ENCODE measurements at places on chromosomes 12 and 14.

DNA sequence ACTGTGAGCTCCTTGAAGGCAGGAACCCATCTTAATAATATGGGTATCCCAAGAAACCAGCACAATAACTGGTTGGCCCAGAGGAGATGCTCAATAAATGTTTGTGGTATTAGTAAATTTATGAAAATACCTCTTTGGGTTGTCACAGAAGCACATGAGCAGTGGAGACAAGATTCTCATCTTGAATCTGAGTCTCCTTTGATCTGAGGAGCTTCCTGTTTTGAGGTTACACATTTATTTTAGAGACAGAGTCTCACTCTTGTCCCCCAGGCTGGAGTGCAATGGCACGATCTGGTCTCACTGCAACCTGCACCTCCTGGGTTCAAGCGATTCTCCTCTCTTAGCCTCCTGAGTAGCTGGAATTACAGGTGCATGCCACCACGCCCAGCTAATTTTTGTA lies 247.4 kb downstream of the NRXN3 start:
- no peak for DNase-seq

DNA sequence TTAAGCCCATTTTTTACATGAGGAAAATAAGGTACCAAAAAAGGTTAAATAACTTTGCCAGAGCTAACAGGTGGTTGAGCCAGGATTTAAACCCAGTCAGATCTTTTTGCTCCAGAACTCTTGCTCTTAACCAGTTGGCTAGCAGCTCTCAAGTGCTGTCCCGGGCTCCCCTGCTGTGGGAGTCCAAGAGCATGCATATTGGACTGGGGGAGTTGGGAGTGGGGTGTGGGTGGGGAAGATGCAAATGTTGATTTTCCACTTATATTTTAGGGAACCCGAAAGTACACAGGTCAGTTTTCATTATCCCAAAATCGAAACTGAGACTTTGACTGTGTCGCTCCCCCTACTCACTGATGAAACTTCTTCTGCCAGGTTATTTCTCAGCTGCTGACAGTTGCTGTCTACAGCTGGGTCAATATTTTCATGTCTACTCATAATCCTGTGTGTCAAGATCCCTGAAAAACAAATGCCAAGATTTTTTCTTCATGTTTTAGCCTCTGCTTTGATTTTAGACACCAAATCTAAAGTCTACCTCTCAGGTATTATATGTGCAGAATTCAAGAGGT lies 172.3 kb upstream of the TMPO start:
- DNase-seq, result no peak

- DNase-seq, result no peak
Observed at GRCh38 chr12:66066137-66066928, 64.2 kb downstream of the LLPH start.

- DNase-seq, result no peak
Observed at GRCh38 chr14:24418492-24418873, 11.0 kb downstream of the CBLN3 start.

DNA sequence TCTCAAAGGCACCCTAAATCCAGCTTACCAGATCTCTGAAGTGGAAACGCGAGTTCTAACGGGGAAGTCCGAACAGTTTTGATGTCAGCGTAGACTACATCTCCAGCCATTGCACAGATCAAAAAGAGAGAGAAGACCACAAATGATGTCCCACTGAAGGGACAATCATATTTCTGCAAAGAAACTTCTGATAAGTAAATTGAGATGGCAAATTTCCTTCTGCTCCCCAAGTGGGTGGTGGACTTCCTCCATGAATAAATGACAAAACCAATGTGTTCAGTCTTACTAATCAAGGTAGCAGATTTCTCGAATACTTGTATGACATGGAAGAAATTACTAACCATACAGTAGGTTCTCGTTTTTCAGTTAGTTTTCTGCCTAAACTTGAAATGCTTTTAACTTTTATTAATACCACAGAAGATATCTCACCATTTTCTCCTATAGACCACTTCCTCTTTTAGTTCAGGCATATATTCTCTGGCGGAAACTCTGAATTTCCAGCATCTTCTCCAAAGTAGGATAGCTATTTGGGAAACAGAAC lies at the start of gene CLECL1:
Gene CLECL1 (minus strand): TSS at position 177 of the 541 bp plus-strand sequence.
- no peak for DNase-seq

DNA sequence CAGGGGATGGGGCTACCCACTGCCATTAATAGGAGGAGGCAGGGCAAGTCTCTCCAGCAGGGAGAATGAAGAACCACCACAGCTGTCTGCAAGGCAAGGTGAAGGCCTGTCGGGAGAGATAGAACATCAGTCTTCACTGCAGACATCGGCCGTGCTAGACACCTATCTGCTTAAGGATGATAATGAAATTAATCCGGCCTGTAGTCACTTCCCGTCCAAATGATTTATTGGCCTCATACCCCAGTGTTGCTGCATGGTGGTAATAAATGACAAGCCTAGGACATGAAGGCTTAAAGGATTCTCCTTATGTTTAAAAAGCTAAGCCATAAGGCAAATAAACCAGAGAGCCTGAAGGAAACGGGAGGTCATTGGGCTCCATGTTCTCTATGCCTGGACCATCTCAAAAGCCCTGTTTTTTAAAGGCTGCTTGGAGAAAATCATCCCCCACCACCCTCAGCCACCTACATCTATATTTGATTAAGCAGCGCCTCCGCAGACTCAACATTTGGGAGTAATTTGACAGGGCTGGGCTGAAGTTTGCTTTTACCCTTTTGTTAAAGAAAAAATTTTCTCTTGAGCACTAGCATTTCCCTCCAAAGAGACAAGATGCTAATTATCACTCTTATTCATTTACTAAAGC lies 137.7 kb downstream of the PLXNC1 start:
- no peak for DNase-seq

DNA sequence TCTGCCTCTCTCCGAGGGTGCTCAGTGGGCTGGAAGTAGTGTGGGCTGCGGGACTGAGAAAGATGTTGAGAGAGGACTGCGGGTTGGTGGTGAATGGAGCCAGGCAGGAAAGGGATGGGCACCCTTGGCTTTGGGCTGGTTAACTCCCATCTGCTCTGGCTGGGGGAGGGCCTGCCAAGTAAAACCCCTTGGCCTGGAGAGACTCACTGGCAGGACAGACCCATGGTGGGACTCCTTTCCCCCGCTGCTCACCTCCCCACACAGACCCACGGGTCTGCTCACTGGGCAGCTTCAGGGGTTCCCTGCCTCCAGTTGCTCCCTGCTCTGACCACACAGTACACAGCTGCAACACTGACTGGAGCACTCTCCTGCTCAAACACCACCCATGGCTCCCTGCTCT lies 54.1 kb downstream of the KRT80 start:
- no peak for DNase-seq

GRCh38 chr12:89179983-89180382 lies 172.3 kb downstream of the DUSP6 start:
- no peak for DNase-seq

DNA sequence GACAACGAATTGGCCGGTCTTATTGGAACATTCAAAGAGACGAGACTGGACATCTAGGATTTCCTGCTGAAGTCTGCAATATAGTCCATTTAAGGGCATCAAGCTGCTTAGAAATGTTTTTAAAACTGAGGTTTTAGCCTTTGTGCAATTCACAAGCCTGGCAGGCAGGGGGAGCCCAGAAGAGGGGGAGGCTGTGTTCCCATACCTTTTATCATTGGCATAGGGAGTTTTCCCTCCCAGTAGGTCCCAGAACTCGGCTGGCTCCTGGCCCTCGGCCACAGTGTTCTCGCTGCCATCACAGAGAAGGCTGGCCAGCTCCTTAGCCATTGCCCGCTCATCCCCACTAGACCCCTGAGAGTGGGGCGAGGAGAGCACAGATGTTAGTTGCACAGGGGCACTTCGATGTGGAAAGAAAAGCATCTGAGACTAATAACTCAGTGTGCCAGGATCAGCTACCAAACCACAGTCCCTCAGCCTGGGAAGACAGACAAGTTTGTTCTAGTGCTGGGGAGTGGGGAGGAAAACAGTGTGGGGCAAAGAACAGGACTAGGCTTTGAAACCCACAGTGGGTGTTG lies 15.1 kb downstream of the AVIL start:
- DNase-seq, result no peak

DNA sequence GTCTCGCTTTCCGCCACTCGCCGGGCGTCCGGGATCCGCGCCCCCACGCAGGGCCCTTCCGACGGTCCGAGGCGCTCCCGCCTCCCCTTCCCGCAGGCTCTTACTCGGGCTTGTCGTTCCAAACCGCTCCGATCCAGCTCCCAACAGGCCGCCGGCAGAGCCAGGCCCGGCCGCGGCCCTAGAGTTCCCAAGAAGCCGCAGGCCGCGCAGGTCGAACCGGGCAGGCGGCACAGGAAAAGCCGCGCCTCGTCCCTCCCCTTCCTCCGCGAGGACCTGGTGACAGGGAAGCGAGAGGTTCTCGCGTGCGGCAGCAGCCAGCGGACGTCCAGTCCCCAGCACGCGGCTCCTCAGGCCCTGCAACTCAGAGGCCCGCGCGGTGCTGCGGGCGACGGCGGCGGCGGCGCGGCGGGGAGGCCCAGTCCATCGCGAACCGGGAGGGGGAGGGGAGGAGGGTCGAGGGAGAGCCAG lies 272 bp downstream of the HECTD1 start:
- DNase-seq, result no peak

- DNase-seq, result no peak
Observed at GRCh38 chr12:2324387-2324786, 271.6 kb downstream of the CACNA1C start.

DNA sequence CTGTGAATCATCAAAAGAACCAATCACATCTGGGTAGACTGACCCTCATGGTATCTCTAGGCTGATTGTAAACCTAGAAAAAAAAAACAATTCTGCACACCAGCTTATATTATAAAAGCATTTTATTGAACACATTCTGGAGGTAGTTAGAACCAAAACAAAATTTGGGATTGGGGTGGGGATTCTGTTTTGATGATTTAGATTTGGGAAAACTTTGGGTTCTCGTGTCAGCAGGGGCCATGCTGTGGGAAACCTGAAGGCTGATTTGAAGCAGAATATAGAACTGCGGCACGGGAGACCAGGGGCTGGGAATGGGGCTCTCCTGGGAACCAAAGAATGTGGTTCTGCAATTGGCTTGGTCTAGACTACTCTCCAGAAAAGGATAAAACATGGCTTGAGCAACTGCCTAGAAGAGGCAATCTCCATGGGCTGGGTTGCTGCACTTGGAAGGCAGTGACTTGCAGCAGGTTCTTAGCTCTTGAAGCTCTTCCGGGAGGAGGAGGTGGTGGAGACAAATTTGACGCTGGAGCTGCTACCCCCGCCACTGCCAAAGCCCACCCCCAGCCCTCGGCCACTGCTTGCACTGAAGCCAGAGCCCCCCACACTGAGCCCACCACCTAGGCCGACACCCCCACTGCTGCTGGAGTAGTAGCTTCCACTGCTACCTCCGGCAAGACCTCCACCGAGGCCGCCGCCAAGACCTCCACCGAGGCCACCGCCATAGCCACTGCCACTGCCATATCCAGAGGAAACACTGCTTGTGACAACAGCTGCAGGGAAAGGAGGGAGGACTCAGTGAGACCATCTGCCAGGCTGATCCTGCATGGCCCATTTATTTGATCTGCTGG lies 5.5 kb downstream of the KRT5 start:
- DNase-seq, result no peak

DNA sequence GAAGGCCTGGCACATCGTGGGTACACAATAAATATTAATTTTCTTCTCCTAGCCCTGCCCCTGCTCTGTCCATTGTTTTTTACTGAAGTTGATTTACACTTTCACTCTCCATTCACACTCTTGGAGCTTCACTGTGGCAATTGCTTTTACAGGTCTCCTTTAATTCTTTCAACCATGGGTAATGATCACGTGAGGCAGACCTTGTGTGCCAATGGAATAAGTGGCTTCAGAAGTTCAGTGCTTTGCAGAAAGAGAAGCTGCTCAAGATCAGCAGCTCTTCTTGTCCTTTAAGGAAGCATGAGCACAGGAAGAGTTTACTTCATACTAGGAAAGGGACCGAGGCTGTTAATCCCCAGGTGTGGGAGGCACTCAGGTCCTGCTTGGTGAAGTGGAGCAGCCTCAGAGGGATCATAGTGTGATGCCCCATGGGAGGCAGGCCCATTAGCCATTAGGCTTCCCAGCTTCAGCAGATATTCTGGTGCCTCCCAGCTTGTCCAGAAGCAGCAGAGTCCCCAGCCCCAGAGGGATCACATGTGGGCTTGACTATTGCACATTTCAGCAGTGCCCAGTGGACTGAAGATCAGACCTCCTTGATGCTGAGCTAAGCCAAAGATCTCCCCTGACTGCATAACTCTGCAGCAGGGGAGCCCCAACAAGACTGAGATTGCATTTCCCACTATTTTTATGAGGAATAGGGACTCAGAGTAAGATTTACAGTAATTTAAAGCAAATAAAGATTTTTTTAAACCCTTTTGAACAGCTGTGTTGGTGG lies 5.0 kb upstream of the SLC35F4 start:
- no peak for DNase-seq

GRCh38 chr14:23569443-23570151 lies 2.0 kb upstream of the AP1G2 start:
- no peak for DNase-seq

GRCh38 chr12:95336387-95337067 lies 118.9 kb downstream of the VEZT start:
- DNase-seq, result peak; percentile 53

- no peak for DNase-seq
Observed at GRCh38 chr14:22540811-22541360, 48.1 kb downstream of the DAD1 start.

GRCh38 chr12:18145924-18146323 lies 55.9 kb upstream of the RERGL start:
- DNase-seq, result no peak

DNA sequence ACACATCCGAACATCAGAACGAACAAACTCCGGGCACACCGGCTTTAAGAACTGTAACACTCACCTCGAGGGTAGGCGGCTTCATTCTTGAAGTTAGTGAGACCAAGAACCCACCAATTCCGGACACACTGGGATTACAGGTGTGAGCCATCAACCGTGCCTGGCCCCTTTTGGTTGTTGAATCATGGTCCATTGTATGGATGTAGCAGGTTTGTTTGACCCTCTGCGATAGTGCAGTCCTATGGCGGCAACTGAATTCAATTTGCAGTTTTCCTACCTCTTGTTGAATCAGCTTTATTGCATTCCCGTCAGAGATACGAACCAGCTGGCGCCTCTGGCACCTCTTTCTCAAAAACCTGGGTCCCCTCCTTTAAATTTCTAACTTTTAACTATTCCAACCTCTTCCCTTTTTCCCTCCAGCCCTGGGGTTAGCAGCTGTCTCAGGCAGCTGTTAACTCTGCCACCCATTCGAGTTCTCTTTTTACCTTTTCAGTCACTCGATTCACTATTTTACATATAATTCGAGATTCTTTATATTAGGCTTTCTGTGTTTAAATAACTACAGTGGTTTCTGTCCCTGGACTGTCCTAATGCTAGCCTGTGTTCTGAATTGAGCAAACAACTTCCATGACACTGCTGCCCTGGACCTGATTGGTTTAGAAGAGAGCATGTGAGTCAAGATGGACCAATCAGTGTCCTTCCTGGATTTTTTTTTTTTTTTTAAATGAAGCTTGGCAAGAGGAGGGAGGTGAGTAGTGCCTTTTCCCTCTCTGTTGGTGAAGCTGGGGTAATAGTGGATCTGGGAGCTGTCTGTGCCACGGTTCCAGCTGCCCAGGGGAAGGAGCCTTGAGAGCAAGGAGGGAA lies 261.5 kb downstream of the PCNX1 start:
- no peak for DNase-seq

DNA sequence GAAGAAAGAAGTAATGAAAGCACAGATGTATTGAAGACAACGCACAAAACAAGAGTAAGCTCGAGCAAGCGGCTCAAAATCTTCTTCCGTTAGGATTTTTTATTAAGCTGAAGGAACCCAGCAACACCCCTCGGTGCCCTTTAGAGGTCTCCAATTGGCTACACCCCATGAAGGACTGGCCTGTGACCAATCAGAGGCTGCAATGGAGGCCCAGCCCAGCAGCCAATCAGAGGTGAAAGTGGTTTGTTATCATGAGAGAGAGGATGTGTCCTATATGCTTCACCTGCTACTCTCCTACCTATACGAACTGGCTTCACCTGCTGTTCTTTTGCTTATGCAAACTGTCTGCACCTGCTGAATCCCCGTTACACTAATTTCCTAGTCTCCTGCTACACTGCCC lies 358.8 kb downstream of the C12orf50 start:
- DNase-seq, result no peak

Measured in substantia nigra (tissue), 51 donors.